Common myeloid progenitor, CD34-positive (primary cell): ENCODE measurements at places on chromosomes 1 and 21.

- DNase-seq = peak; percentile 4
- no peaks in the 10 kb centered on the region for H3K4me1 ChIP-seq
- no peak overlapping the region for H3K27ac ChIP-seq
- H3K36me3 ChIP-seq = no peaks in the 10 kb centered on the region
- H3K4me3 ChIP-seq = no peak overlapping the region
- no peaks in the 10 kb centered on the region for H3K27me3 ChIP-seq
Observed at GRCh38 chr21:30072496-30072895, 94.1 kb downstream of the CLDN17 start.

DNA sequence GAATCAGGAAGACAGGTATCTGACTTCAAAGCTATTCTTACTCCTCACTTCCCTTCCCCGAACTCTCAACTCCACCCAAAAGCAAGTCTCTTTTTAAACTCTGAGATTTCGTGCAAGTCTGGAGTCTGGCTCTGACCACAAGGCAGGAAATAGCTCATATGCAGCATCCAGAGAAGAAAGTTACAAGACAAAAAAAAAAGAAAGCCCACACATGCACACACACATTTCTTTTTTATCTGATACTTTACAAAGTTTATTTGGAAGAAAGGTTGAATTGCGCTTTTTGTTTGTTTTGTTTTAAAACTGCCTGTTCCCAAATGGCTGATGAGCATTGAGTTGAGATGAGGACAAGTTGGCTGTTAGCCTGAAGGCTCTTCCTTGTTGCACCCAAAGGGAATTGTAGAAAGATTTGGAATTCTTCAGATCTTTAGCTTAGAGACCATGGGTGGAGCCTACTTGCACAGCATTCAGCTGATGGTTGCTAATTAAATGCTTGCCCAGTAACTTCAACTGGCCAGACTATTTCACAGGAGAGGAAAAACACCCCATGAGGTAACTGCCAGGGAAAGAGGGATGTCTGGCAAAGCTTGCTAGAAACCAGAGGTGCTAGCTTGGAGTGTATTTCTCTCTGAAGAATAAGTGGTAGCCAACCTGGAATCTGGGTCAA is 490.3 kb downstream of the TTLL7 start:
- H3K36me3 ChIP-seq = no peaks in the 10 kb centered on the region
- H3K4me3 ChIP-seq = no peak overlapping the region
- DNase-seq = peak; percentile 60
- no peak overlapping the region for H3K27ac ChIP-seq
- H3K4me1 ChIP-seq = peaks cover 21% of the 10 kb centered on the region
- H3K27me3 ChIP-seq = no peaks in the 10 kb centered on the region

GRCh38 chr1:36781098-36781497 is 253.2 kb downstream of the GRIK3 start:
- no peak overlapping the region for H3K27ac ChIP-seq
- no peaks in the 10 kb centered on the region for H3K4me1 ChIP-seq
- DNase-seq = no peak
- H3K36me3 ChIP-seq = no peaks in the 10 kb centered on the region
- H3K27me3 ChIP-seq = peaks cover 30% of the 10 kb centered on the region

DNA sequence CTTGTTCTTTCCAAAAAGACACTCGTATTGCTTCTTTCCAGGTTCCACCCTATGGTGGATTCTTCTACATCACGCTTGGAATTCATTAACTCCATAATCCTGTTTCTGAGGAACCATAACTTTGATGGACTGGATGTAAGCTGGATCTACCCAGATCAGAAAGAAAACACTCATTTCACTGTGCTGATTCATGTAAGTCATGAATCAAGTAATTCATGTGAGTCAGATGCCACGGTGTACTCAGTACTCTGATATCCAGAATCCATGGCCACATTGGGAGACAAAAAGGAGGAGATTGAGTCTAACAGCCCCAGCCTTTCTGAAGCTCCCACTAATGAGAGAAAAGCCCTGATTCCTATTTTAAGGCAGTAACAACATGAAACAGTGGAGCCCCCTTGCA is 7.4 kb downstream of the CHI3L2 start:
- DNase-seq = no peak
- no peaks in the 10 kb centered on the region for H3K27me3 ChIP-seq
- H3K36me3 ChIP-seq = no peaks in the 10 kb centered on the region
- no peak overlapping the region for H3K4me3 ChIP-seq
- H3K4me1 ChIP-seq = no peaks in the 10 kb centered on the region

DNA sequence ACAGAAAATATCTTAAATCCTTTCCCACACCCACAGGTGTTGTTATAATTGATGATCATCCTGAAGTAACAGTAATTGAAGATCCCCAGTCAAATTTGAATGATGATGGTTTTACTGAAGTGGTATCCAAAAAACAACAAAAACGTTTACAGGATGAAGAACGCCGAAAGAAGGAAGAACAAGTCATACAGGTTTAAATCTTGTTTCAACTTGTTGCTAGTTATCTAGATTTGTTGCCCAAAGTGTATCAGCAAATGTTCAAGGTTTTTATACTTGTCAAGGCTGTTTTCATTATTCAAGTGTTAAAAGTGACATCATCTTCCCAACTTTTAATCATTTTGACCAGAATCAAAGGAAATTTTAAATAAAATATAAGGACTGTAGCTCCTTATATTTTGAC is 64.7 kb downstream of the PRRC2C start:
- no peaks in the 10 kb centered on the region for H3K27me3 ChIP-seq
- peaks cover 43% of the 10 kb centered on the region for H3K36me3 ChIP-seq
- no peaks in the 10 kb centered on the region for H3K4me1 ChIP-seq
- H3K4me3 ChIP-seq = no peak overlapping the region
- H3K27ac ChIP-seq = no peak overlapping the region

GRCh38 chr1:12587981-12588640 is 29.9 kb downstream of the DHRS3 start:
- no peaks in the 10 kb centered on the region for H3K27me3 ChIP-seq
- H3K4me3 ChIP-seq = no peak overlapping the region
- H3K27ac ChIP-seq = no peak overlapping the region
- no peak for DNase-seq
- no peaks in the 10 kb centered on the region for H3K36me3 ChIP-seq
- H3K4me1 ChIP-seq = no peaks in the 10 kb centered on the region

GRCh38 chr1:153796786-153797659 is 21.8 kb downstream of the SLC27A3 start:
- H3K27ac ChIP-seq = no peak overlapping the region
- H3K4me1 ChIP-seq = peaks cover 3% of the 10 kb centered on the region
- no peaks in the 10 kb centered on the region for H3K27me3 ChIP-seq
- peak; percentile 82 for DNase-seq
- H3K36me3 ChIP-seq = peaks cover 6% of the 10 kb centered on the region

DNA sequence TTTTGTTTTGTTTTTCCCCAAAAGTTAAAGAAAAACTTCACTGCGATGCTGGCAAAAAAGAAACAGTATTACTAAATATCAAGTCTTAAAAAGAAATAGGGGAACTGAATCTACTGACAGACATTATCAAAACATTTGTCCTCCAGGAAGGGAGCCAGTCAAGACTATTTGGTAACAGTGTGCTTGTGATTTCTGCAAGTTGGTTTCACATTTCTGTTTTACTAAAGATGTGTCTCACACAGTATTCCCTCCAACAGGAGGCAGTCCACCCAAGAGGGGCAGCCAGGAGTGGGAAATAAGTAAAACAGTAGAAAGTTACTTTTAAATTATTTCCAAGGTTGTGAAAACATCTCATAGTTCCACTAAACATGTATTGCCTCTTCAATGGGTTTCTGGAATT is 74.4 kb upstream of the SDC3 start:
- no peaks in the 10 kb centered on the region for H3K27me3 ChIP-seq
- no peaks in the 10 kb centered on the region for H3K4me1 ChIP-seq
- no peak overlapping the region for H3K4me3 ChIP-seq
- no peak overlapping the region for H3K27ac ChIP-seq
- H3K36me3 ChIP-seq = peaks cover 58% of the 10 kb centered on the region

GRCh38 chr1:185432948-185433347 is 115.9 kb upstream of the IVNS1ABP start:
- DNase-seq = no peak
- H3K4me3 ChIP-seq = no peak overlapping the region
- no peak overlapping the region for H3K27ac ChIP-seq

- H3K4me1 ChIP-seq = peaks cover 16% of the 10 kb centered on the region
- peaks cover 75% of the 10 kb centered on the region for H3K36me3 ChIP-seq
- DNase-seq = no peak
- no peaks in the 10 kb centered on the region for H3K27me3 ChIP-seq
Observed at GRCh38 chr21:46250146-46250725, 21.7 kb upstream of the LSS start.

DNA sequence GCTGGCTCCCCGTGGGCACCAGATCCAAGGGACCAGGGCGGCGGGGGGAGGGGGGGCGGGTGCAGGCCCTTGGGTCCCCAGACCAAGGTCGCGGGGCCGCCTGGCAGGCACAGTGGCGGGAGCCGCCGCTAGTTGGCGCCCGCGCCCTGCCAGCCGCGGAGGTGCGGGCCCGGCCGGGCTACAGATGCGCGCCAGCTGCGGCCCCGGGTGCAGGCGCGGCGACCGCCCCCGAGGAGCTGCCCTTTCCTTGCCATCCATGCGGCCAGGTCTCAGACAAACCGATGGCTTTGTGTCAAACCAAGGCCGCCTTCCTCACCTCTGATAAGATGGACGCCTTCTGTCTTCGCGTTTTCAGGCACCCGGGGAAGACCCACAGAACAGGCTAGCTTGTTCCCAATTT is 2.2 kb upstream of the RUNX3 start:
- no peaks in the 10 kb centered on the region for H3K36me3 ChIP-seq
- no peak overlapping the region for H3K27ac ChIP-seq
- H3K4me3 ChIP-seq = no peak overlapping the region
- DNase-seq = peak; percentile 59

- no peak overlapping the region for H3K27ac ChIP-seq
- no peaks in the 10 kb centered on the region for H3K36me3 ChIP-seq
- H3K4me3 ChIP-seq = no peak overlapping the region
- DNase-seq = no peak
- H3K27me3 ChIP-seq = peaks cover 46% of the 10 kb centered on the region
Observed at GRCh38 chr1:170674239-170674638, 10.3 kb downstream of the PRRX1 start.

- H3K27ac ChIP-seq = no peak overlapping the region
- H3K36me3 ChIP-seq = no peaks in the 10 kb centered on the region
- no peak overlapping the region for H3K4me3 ChIP-seq
- H3K27me3 ChIP-seq = no peaks in the 10 kb centered on the region
Observed at GRCh38 chr1:210586771-210587170, 258.1 kb downstream of the HHAT start.

DNA sequence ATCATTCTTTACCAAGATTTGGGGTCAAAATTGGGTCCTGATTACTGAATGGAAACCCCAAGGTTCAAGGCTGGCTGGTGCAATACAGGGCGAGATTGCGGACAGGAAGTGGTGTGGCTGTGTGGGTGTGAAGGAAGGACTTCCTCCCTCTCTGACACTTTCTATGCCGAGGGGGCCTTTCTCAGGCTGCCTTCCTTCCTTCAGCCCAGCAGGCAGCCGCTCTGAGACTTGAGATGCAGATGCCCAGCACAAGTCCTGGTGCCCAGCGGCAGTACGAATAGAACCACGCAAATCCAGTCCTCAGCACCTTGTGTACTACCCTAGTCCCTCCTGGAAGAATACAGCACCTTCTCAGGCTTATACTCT is 16.3 kb downstream of the BATF3 start:
- H3K36me3 ChIP-seq = no peaks in the 10 kb centered on the region
- H3K4me1 ChIP-seq = peaks cover 3% of the 10 kb centered on the region
- no peak overlapping the region for H3K27ac ChIP-seq
- DNase-seq = no peak

DNA sequence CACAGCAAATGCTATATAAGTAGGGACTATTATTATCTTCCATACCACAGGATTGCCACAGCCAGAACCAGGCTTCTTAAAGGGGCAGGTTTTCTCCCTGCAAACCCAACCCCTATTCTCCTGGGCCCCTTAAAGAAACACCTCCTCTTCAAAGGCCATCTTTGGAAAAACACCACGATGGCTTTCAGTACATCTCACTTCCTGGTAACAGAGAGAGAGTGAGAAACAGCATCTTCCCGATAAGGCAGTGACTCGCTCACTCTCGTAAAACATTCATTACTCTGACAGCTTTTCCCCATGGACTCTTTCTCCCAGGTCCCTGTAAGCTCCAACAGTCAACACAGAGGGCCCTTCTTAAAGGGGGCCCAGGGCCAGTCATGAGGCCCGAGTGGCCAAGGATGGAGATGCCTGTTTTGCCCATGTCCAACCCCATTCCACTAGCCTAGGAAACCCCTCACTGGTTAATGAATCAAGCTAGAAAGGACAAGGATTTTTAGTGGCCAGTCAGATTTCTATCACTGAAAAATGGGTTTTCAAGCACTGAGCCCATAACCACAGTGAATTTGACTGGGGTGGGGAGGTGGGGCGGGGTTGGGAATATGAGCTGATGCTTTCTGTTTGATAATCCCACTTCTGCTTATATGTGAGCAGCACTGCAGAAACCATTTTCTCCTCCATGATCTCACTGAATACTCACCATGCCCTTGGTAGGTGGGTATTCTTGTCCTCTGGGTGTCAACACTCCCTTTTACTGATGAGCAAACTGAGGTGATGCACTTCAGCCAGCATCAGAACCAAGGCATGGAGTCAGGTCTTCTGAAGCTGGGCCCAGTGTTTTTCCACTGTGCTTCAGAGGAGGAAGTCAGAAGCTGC is 3.6 kb upstream of the NAV1 start:
- DNase-seq = peak; percentile 53
- no peak overlapping the region for H3K4me3 ChIP-seq
- H3K27me3 ChIP-seq = no peaks in the 10 kb centered on the region
- no peaks in the 10 kb centered on the region for H3K4me1 ChIP-seq

GRCh38 chr1:12083766-12084165 is 20.7 kb downstream of the TNFRSF8 start:
- no peak overlapping the region for H3K4me3 ChIP-seq

GRCh38 chr1:2170211-2170610 is 24.4 kb downstream of the FAAP20 start:
- no peaks in the 10 kb centered on the region for H3K36me3 ChIP-seq
- H3K4me1 ChIP-seq = peaks cover 4% of the 10 kb centered on the region
- DNase-seq = no peak
- no peak overlapping the region for H3K4me3 ChIP-seq
- no peaks in the 10 kb centered on the region for H3K27me3 ChIP-seq
- H3K27ac ChIP-seq = no peak overlapping the region

GRCh38 chr1:39127513-39127912 is 77.0 kb upstream of the MACF1 start:
- H3K27ac ChIP-seq = no peak overlapping the region
- no peaks in the 10 kb centered on the region for H3K36me3 ChIP-seq
- no peak overlapping the region for H3K4me3 ChIP-seq
- DNase-seq = no peak

GRCh38 chr1:38246955-38247952 is 200.7 kb upstream of the POU3F1 start:
- no peak for DNase-seq
- H3K4me3 ChIP-seq = no peak overlapping the region
- H3K27ac ChIP-seq = no peak overlapping the region
- H3K27me3 ChIP-seq = no peaks in the 10 kb centered on the region
- H3K36me3 ChIP-seq = no peaks in the 10 kb centered on the region
